H9 (cell line): ENCODE measurements at places on chromosomes 7 and 10. TPM values are rescaled to one million over a fixed set of nuclear protein-coding genes. Genes with fewer than 3 reads are reported as not detected.

DNA sequence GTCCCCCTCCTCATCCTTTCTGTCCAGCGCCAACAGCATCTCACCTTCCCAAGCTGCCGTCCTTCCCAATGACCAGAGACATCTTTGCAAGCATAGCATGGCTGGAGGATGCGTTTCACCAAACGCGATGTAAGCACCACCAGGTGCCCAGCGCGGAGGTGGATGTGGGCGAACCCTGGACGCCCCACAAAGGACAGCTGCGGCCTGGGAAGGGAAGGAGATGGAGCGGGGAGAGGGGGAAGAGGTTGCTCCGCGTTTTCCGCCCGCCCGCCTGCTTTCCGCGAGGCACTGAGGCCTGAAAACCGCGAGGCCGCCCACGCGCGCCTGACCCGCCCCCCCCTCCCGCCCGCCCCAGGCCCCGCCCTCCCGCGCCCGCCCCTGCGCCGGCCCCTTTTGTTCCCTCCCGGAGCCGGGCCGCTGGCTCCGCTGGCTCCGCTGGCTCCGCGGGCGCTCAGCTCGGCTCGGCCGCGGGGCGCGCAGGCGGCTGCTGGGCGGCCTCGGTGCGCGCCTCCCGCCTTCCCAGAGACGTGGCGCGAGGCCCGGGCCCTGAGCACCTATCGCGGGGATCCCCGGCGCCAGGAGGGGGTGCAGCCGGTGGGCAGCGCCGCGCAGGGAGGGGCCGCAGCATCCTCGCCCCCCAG, at the start of gene CLIP2:
Gene CLIP2 (plus strand): TSS at position 390 of the 641 bp plus-strand sequence. CDS start 28,140 bp downstream, outside the sequence.
- peak; percentile 83 for DNase-seq

GRCh38 chr10:32976338-32976737, 18.3 kb upstream of the ITGB1 start:
- no peak for DNase-seq

Gene DPYSL4
- total RNA-seq, result 26.3 and 29.0 TPM in 2 replicates

Gene CYP2W1
- total RNA-seq, result not detected in 2 replicates

DNA sequence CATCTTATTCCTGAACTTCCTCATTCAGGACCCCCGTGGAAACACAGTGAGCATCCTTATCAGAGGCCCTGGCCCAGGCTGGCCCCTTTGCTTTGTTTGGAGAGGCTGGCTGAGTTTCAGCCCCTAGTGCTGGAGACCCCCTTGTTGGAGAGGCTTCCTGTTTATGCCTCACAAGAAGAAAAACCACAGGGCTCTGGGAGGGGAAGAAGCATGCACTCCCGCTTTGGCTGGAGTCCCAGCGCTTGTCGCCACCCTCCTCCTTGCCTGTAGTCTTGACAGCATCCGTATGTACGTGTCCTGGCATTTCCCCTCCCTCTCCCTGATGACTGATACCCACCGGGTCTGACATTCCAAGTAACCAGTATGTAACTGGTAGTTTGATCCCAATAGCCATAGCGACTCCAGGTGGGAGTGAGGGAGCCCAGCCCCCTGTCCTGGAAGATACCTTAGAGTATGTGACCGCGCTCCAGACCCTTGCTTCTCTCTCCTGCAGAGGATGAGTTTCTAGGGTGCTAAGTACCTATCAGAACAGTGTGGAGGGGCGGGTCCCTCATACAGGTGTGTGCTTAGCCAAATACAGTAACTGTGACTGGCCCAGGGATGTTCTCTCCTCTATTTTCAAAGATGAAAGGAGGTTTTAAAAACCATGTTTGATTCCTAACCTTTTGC, 6.9 kb upstream of the ATP6V0E2 start:
- no peak for DNase-seq

DNA sequence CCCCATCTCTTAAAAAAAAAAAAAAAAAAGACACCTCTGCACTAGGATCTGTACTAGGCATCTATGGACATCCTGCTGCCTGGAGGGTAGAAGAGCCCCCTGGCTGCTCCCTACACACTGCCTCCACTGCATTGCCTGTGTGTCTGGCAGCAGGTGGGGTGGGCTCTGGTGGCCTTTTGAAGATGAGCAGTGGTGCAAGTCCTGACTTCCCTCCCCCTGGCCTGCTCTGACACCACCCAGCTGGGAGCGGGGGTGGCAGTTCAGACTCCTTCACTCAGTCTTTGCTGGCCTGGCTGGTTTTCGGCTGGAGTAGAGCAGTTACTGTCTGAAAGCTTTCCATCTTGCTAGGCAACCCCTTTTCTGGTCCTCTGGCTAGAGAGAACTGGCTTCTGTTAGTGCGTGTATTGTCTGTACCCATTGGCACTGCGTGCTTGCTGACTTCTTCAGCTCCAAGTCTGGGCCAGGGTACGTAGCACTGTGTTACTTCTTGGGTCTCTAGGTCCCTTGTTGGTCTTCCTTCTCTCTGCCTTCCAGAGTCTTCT, 17.6 kb downstream of the C10orf62 start:
- no peak for DNase-seq

DNA sequence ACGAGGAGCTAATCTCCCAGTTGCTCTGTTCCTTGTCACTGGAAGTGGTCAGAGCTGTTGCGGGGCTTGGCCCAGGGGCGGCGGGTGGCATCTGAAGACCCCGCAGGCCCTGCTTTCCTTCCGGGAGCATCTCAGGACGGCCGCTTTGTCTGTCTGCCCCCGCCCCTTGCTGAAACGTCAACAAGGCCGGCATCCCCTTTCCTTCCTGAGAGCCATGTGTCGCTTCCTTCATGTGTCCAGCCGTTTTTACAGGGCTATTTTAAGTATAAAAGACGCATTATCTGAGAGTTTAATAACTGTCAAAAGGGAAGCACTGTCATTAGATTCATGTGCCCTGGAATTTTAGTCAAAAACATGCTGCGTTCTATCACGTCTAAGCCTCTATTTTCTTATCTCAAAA, 110.4 kb downstream of the CUX1 start:
- no peak for DNase-seq

Gene COL13A1
- total RNA-seq, result 3.1 and 3.6 TPM in 2 replicates

- DNase-seq, result no peak
Observed at GRCh38 chr7:27685209-27685608, 22.5 kb upstream of the HIBADH start.

DNA sequence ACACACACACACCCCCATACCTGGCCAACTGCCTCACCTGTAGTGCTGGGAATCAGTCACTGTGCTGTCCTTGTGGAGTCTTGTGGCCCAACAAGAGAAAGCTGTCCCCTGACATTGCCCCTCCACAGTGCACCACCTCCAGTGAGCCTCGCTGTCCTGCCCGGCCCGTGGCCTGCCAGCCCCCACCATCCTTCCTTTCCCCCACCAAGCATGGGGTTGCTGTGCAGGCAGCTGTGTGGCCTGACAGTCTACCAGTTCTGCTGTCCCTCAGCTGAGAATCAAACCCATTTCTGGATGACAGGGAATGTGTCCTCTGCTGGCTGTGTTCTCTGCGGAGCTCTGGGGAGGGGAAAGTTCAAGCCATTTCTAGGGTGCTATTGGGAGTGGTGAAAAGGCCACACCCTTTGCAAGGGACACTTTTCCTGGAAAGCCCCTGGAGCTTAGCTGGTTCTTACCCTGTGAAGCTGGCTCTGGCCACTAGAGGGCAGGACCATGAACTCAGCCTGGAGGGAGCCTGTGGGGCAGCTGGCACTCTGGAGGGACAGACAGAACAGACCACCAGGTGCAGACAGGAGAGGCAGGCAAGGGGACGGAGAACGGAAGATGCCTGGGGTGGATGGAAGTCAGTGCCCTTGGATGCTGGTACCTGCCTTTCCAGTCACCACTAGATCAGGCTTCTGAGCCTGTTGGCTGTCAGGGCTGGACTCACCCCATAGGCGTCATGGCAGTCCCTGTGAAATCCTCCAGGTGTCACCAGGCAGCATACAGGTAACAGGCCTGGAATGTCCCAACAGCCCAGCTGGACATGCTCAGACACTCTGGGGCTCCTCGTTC, 10.5 kb upstream of the MTPAP start:
- peak; percentile 91 for DNase-seq

Gene GARIN1A
- 0.50 and 0.98 TPM in 2 replicates for total RNA-seq

Gene TAS2R39
- total RNA-seq, result not detected in 2 replicates
